Retinal pigment epithelial cell (primary cell): ENCODE measurements at places on chromosomes 5 and 9.

DNA sequence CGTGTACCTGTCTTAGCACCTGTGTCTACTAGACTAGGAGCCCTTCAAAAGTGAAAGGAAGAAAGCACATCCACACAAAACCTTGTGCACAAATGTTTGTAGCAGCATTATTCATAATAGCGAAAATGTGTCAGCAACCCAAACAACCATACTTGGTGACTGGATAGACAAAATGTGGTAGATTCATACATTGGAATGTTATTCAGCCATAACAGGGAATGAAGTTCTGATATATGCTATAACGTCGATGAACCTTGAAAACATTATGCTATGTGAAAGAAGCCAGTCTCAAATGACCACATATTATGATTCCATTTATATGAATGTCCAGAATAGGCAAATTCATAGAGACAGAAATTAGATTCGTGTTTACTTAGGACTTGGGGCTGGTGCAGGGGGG lies 57.8 kb upstream of the LARP1 start:
- DNase-seq: no peak

DNA sequence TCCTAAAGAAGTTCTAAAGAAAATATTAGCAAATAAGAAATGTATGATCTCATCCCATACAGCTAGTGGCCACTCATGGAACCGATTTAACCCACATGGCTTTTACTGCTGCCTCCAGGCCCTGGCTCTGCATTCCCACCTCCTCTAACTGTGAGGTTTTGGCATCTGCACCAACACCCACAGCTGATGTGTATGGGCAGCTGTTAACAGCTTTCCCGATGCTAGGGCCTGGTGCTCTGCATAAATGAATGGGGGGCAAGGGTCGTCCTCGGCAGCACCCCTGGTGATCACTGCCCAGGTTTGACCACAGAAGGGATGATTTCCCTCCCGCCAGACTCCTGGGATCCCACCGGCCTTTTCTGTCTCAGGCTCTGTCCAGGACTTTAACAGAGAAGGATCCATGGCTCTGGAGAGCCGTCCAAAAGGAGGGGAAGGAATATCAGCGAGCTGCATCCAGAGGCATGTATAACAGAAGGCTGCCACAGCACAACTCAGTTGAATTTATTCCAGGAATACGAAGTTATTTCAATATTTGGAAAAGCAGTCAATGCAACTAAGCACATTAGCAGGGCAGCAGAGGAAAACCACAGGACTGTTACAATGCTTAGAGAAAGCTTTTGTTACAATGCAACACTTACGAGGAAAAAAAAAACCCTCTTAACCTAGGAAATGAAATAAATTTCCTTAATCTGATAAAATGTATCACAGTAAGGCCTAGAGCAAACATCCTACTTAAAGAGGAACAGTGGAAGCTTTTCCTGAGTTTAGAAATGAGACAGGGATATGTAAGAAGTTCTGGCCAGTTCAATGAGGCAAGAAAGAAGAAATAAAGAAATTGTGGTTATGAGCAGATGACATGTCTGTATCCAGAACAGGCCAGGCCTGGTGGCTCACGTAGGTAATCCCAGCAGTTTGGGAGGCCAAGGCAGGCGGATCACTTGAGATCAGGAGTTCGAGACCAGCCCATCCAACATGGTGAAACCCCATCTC lies 63.1 kb downstream of the NACC2 start:
- DNase-seq: no peak

DNA sequence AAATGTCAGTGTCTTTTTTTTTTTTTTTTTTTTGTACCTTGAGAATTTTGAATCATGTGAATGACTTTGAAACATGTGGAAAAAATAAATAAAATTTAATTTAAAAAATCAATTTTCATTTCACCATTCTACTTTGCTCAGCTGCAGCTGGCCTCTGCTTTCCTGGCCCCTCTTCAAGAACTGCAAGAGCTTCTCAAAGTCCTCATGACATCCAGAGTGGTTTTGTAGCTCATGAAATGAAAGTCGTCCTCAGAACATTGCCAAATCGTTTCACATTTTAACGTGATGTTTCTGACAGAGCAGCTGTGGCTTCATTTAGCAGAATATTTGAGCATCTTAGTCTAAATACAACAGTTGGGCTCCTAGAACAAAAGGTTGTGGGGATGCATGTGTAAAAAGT lies 47.9 kb upstream of the TMEM215 start:
- DNase-seq: no peak

DNA sequence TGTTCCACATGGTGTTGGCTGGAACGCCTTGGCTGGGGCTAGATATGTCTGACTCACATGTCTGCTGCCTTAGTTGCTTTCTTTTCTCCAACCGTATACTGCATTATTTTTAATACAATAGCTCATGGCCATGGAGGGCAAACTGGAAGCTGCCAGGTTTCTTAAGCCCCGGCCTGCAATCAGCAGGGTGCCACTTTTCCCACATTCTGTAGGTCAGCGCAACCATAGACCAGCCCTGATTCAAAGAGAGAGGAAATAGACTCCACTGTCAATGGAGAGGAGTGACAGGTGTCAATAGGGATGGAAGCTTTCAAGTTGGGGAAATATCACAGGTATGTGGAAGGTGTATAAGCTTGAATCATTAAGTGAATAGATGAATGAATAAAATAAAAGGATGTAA lies 60.5 kb downstream of the TARS1 start:
- no peak for DNase-seq
